Heart left ventricle (tissue), 16 donors: ENCODE measurements at places on chromosomes 5 and 9. TPM values are rescaled to one million over a fixed set of nuclear protein-coding genes. Genes with fewer than 3 reads are reported as not detected.

DNA sequence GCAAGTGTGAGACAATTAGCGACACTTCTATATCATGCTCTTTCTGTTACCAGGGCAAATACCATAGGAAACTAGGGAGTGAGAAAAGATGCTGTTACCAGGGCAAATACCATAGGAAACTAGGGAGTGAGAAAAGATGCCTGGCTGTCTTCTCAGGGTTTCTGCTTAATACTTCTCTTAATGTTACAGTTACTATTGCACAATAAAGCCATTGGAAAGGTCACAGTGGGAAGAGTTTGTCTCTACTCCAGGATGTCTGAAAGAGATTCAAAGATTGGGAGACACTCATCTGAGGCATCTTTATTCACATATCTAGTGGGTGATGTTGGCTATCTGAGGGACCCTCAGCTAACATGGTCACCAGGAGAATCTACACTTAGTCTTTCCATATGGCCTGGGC, 431.7 kb upstream of the POU5F2 start:
- H3K36me3 ChIP-seq, result no peaks in the 10 kb centered on the region
- no peak overlapping the region for H3K4me3 ChIP-seq
- H3K4me1 ChIP-seq, result no peaks in the 10 kb centered on the region
- no peak for DNase-seq

GRCh38 chr5:159765135-159765433, 151.2 kb upstream of the ADRA1B start:
- H3K36me3 ChIP-seq, result no peaks in the 10 kb centered on the region
- no peaks in the 10 kb centered on the region for H3K27me3 ChIP-seq
- H3K27ac ChIP-seq, result no peak overlapping the region
- no peak overlapping the region for H3K4me3 ChIP-seq
- H3K4me1 ChIP-seq, result peaks cover 14% of the 10 kb centered on the region

DNA sequence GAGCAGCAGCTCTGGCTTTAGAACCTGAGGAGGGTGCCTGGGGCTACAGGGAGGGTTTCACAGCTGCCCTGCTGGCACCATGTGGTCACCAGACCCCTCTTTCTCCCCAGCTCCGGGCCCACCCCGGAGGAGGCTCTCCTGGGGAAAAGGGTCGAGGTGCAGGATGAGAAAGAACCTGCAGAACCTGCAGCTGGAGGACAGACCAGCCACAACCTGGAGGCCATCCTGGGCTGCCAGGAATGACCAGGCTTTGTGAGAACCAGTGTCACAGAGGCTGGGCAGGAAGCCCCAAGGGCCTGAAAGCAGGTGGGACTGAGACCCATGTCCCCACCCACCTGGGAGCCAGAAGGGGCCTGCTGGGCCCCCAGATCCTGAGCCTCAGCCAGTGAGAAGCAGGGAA, 23.0 kb downstream of the SEMA4D start:
- no peak overlapping the region for H3K4me3 ChIP-seq
- peaks cover 16% of the 10 kb centered on the region for H3K4me1 ChIP-seq
- H3K36me3 ChIP-seq, result no peaks in the 10 kb centered on the region
- DNase-seq, result no peak

DNA sequence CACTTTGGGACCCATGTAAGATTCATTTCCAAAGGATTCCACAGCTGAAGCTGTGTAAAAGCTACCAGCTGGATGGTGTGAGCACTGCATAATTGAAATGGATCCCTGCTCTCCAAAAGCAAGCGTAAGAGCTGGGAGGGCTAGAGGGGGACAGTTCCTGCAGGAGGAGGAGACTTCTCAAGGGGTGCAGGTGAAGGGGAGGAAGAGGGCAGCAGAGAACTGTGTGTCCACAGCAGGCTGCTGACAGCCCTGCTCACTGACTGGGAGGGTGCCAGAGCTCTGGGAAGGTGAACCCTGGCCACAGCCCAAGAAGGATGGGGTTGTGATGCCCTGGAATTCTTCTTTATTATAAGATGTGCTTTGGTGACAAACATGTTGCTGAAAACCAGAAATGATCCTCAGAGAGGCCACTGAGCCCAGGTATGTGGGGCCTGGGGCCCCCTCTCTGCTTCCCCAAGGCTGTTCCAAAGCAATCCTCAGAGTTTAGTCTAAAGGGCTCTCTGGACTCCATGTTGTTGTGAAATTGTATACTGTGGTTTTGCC, 112.8 kb upstream of the SLC25A48 start:
- no peak for DNase-seq
- H3K4me1 ChIP-seq, result no peaks in the 10 kb centered on the region
- no peaks in the 10 kb centered on the region for H3K36me3 ChIP-seq
- no peaks in the 10 kb centered on the region for H3K27me3 ChIP-seq

- no peaks in the 10 kb centered on the region for H3K27me3 ChIP-seq
- no peak overlapping the region for H3K4me3 ChIP-seq
- H3K4me1 ChIP-seq, result no peaks in the 10 kb centered on the region
Measured at GRCh38 chr5:140049205-140049604, 6.1 kb upstream of the NRG2 start.

The GPX8 gene
- total RNA-seq, result 5.0 TPM

The CDX1 gene
- total RNA-seq, result not detected

The TRPM3 gene
- 0.60 TPM for total RNA-seq

The PCDHB5 gene
- total RNA-seq, result 3.9 TPM
